ENCODE measurements at places on chromosomes 4 and X.

DNA sequence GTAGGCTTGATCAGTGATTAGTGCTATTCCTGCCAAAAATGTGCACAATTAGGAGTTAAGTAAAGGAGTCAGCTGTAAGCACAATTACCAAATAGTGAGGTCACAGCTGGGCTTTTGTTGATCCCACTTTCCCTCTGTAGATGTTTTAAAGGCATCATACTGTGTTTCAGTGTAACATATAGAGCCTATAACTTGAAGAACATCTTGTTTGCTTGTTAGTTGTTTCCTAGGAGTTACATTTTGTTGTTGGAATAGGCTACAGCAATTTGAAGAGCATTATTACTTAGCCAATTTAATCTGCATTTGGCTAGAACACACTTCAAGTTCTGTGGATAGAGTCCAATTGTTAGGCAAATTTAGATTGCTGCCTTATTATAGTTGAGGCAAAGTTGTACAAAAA, 210.7 kb upstream of the MAD2L1 start:
- no peak for DNase-seq

DNA sequence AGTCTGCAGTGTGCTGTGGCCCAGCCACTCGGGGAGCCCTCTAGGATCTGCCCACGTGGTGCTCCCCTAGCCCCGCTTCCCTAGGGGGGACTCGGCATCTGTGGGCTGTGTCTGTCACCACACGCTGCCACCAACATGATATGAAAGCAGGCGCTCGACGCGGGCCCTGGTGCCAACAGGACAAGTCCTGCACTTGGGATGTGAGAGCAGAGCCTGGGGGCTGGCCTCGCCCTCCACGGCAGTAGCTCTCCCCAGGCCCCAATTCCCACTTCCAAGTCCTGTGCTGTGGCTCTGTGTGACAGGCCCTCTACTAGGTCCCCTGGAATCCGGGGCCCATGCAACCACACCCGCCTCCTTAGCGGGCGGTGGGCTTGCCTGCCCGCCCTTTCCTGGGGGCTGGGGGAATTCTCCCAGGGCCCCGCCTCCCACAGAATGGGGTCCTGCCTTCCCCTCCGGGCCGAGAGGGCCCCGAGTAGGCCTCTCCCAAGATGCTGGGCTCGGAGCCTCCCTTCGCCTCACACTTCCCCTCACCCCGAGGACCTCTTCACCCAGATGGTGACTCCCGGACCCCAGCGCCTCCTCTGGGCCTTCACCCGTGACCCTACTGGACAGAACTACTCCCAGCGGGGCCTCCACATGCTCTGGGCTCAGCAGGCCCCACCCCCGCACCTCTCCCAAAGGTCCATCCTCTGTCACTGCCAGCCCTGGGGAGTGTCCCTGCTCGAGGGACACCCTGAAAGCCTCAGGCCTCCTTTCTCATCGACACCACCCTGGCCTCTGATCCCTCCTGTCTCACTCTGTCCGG, 11.2 kb downstream of the LRPAP1 start:
- DNase-seq = no peak

DNA sequence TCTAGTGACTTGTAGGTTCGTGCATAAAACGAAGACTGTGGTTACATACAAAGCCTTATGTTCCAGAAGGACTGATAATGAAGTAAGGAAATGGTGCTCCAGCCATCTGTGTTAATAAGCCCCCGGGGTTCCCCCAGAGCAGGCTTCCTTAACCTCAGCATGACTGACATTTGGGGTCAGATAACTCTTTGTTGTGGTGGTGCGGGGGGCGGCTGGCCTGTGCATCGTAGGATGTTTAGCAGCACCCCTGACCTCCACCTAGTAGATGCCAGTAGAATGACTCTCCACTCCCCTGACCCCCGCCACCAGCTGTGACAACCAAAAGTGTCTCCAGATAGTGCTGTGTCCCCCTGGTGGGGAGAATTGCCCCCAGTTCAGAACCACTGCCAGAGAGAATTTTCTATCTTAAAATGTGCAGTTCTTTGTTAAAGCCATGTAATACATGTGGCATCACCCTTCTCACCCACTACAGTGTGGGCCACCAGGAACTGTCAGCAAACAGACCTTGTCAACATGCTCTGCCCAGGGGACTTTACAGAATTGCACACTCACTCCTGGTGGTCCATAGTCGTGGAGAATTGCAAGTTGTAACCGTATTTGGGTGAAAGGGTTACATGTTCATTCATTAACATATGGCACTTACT, 7.5 kb downstream of the SH3KBP1 start:
- DNase-seq = no peak

DNA sequence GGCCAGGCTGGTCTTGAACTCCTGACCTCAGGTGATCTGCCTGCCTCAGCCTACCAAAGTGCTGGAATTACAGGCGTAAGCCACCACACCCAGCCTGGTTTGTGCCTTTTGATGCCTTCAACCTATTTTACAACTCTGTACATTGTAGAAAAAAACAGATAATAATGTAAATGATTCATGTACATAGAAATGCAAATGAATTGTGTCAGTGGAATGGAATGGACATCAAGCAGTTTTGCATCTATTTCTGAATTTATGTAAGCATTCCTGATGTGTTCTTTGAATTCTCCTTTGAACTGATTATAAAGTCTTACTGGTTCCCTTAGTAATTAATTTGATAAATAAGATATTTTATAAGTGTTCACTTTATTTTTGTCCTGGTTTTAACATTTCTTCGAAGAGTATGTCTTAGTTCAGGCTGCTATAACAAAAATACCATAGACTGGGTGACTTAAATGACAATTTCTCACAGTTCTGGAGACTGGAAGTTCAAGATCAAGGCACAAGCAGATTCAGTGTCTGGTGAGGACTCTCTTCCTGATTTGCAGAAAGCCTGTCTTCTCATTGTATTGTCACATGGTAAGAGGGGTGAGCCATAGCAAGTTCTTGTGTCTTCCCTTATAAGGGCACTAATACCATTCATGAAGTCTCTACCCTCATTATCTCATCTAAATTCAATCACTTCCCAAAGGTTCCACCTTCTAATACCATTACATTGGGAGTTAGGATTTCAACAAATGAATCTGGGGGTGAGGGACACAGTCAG, 162.2 kb upstream of the S100G start:
- DNase-seq = no peak

- DNase-seq = no peak
Observed at GRCh38 chr4:138890891-138891570, 124.5 kb upstream of the NOCT start.

GRCh38 chr4:72302981-72303704, 265.9 kb downstream of the ADAMTS3 start:
- DNase-seq = peak; percentile 7

DNA sequence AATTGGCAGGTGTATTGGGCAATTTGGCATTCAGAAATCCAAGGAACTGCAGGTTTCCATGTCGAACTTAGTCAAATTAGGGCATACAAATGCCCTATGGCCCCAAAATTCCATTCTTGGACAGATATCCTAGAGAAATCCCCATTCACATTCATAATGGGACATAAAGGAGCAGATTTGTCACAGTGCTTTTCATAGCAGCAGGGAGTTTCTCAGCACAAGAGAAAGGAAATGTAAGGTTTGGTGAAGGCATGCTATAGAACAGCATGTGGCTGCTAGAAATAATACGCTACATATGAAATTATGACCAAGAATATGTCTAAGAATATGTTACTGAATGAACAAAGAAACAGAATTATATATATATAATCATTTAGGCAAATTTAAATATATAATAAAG, 437.5 kb upstream of the BOD1L1 start:
- DNase-seq = no peak

DNA sequence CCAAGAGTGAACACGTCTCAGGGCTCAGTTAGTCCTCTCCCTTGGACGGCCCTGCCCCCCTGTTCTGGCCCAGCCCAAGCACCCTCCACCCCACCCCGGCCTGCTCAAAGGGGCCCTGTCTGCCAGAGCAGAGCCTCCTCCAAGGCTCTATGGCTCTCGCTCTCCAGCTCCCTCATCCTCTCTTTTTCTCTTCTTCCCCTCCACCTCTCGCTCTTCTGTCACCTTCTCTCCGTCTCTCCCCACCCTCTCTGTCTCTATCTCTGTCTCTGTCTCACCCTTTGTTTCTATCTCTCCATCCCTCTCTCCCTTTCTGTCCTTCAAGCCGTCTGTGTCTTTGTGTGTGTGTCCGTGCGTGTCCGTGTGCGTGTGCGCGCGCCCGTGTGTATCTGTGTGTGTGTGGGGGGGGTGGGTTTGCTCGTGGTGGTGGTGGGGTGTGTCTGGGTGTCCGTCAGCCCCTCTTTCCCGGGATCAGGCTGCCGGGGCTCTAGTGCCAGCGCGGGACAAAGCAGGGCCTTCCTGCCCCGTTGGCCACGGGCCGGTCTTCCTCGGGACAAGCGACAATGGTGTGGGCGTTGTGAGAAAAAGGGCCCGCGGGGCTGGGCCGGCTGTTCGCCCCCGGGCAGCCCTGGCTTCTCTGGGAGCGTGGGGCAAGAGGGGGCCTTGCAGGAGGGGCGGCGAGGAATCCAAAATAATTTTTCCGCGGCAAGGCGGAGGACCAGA, 8.7 kb downstream of the FRG2 start:
- DNase-seq = no peak

DNA sequence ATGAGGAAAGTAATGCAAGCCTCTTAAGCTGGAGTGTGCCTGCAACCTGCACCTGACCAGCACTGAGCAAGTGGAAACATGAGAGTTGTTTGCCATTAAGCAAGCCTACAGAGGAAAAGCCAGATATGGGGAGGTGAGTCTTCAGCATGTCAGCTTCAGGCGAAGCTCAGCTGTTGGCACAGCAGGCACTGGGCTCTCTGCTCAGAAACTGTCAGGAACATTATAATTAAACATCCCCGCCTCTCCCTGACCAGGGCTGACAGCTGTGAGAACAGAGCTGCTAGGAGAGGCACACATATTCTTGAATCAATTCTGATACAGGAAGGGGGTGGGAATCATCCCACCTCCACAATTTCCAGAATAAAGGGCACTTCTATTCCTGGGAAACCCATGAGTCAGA, 19.0 kb upstream of the DCX start:
- DNase-seq = no peak

DNA sequence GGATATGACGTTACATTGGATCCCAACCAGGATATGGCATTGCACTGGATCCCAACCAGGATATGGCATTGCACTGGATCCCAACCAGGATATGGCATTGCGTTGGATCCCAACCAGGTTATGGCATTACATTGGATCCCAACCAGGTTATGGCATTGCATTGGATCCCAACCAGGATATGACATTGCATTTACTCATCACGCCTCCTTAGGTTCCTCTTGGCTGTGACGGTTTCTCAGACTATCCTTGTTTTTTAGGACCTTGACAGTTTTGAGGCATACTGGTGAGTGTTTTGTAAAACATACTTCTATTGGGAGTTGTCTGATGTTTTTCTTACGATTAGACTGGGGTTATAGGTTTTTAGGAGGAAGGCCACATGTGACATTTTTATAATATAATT, 5.4 kb upstream of the ACSL1 start:
- DNase-seq = no peak

DNA sequence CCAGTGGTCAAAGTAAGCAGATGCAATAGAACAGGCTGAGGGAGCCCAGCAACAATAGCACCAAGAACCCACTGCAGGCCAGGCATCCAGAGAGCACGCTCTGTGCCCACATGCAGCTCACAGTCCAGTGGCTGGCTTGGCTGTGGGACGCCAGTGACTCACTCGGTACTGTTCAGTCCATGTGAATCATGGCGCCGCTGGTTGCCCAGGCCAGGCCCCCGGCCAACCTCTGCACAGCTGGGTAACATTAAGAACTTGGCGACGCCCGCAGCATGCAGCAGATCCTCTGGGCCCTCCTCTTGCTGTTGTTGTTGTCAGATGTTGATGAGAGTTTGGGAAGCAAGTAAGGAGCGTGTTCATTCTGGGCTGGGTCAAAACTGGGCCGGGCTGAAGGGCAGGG, 60.5 kb downstream of the MSX1 start:
- no peak for DNase-seq

DNA sequence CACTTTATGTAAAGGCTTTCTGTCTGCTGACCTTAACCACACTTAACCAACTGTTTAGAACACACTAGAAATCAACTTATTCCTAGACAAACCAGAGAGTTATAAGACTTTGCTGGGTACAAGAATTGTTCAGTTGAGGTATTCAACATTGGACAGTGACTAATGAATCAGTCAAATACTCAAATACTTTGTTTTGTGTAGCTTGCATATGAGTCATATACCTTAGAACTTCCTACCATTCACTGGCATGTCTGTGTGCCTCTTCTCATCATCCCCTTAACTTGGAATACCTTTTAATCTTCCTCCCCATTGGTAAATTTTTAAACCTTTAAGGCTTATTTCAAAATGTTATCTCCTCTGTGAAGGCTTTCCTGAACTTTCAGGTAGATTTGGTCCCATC, 708.8 kb upstream of the GRIA3 start:
- no peak for DNase-seq

DNA sequence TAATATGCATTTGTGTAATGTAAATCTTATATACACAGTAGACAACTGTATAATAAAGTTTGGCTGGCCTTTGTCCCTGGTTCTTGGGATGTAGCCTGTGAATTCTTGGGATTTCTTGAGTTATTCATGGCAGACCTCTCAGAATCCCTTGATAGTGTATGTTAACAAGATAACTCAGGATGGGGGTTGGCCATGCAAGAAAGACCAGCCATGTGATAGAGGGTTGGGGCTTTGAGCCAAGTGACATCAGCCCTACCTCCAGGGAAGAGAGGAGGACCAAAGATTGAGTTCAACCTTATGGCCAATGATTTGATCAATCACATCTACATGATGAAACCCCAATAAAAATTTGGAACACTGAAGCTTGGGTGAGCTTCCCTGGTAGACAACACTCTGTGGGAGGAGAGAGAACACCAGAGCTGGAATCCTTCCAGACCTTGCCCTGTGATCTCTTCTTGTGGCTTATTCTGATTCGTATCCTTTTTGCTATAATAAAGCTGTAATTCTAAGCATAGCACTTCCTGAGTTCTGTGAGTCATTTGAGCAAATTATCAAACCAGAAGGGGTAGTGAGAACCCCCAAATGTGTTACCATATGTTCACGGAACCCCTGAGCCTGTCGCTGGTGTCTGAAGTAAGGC, 11.3 kb downstream of the SLC2A9 start:
- DNase-seq = no peak

- no peak for DNase-seq
Observed at GRCh38 chr4:154560419-154560801, 2.4 kb upstream of the FGB start.

DNA sequence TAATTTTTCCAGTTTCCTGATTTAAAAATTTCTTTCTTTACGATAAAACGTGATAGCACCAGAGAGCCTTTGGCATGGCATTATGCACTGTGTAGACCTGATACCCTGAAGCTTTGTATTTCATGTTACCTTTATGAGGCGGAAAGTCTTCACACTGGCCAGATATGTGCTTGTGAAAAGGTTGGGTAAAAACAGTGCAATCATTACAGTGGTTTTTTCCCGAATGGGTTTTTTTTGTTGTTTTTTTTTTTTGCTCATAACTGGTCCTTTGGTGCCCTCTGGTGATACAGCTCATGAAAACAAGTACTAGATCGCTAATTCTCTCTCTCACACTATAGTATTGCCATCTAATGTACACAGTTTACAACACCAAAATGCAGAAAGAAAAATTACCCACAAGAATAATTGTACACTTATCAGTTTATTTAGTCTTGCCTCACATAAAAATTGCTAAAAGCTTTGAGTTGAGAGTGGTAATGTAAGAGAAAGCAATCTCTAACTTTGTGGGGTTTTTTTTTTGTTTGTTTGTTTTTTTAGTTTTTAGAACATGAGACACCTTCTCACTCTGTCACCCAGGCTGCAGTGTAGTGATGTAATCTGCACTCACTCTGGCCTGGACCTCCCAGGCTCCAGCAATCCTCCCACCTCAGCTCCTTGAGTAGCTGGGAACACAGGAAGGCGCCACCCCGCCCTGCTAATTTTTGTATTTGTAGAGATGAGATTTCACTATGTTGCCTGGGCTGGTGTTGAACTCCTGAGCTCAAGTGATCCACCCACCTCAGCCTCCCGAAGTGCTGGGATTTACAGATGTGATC, 21.3 kb downstream of the SPCS3 start:
- no peak for DNase-seq

Data from activated naive CD4-positive, alpha-beta T cell (primary cell).